Spleen (tissue), 13 donors: ENCODE measurements at places on chromosomes 12 and 14. TPM values are rescaled to one million over a fixed set of nuclear protein-coding genes. Genes with fewer than 3 reads are reported as not detected.

The IL26 gene
- total RNA-seq, result not detected

The PKP2 gene
- total RNA-seq, result 3.5 TPM

The GLIPR1L2 gene
- 3.2 TPM for total RNA-seq

The DACT1 gene
- 4.6 TPM for total RNA-seq

The ADAM21 gene
- not detected for total RNA-seq

The GALNT6 gene
- total RNA-seq, result 19.9 TPM

The KRT74 gene
- total RNA-seq, result not detected

The ZC2HC1C gene
- total RNA-seq, result 1.1 TPM

- no peaks in the 10 kb centered on the region for H3K27me3 ChIP-seq
- no peaks in the 10 kb centered on the region for H3K4me1 ChIP-seq
- no peak overlapping the region for H3K4me3 ChIP-seq
- no peak overlapping the region for H3K27ac ChIP-seq
- no peak for DNase-seq
Observed at GRCh38 chr14:89128311-89129026, 288.6 kb downstream of the FOXN3 start.

DNA sequence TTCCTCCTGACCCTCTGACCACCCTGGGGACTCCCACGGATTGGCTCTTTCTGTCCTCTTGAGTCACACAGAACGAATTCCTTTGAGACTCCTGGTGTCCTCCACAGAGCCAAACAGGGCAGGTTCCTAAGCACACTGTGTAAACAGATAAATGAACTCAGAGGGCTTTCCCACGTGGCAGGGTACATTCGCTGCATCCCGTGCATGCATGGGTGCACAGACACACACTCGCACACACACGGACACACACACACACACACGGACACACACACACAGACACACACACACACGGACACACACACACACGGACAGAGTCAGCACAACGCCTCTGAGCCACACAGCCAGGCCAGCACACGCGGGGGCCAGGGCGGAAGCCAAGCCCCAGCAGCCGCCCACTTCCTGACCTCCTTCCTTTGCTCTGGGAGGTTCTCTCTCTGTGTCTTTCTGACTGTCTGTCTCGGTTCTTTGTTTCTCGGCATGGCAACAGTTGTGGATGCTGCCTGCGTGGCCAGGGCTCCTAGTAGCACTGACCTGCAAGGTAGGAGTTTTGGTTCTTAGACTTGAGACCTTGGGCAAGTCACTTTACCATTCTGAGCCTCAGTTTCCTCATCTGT lies 706 bp downstream of the CRACR2A start:
- DNase-seq, result peak; percentile 93
- H3K4me1 ChIP-seq, result peaks cover 37% of the 10 kb centered on the region
- no peaks in the 10 kb centered on the region for H3K27me3 ChIP-seq
- peak overlapping the region; percentile 90 for H3K27ac ChIP-seq

DNA sequence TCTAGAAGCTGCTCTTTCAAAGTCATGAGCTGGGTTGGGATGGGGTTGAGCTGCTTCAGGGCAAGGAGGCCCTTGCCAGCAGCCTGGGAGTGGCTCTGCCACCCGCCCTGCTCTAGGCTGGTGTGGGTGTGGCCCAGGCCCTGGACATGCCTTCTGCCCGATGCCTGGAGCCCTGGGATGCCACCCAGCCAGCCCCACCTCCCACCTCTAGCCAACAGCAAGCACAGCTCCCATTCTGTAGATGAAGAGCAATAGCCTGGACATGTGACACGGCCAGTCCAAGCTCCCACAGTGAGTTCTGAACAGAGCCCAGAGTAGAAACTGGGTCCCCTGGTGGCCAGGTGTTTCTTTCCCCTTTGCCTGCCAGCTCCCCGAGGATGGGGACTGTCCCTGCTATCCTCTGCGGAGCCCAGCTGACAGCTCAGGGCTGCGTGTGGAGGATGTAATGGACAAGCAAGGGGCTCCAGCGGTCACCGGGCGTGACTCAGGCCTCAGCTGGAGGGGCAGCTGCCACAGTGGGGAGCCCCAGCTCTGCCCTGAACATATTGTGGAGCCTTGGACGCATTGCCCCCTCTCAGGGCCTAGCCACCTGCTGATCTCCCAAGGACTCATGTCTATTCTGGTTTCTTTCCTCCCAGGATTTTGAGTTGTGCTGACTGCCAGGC lies 165.2 kb downstream of the TSPAN9 start:
- no peaks in the 10 kb centered on the region for H3K27me3 ChIP-seq
- H3K27ac ChIP-seq, result peak overlapping the region; percentile 24
- no peak overlapping the region for H3K4me3 ChIP-seq
- H3K36me3 ChIP-seq, result no peaks in the 10 kb centered on the region
- H3K4me1 ChIP-seq, result peaks cover 4% of the 10 kb centered on the region

DNA sequence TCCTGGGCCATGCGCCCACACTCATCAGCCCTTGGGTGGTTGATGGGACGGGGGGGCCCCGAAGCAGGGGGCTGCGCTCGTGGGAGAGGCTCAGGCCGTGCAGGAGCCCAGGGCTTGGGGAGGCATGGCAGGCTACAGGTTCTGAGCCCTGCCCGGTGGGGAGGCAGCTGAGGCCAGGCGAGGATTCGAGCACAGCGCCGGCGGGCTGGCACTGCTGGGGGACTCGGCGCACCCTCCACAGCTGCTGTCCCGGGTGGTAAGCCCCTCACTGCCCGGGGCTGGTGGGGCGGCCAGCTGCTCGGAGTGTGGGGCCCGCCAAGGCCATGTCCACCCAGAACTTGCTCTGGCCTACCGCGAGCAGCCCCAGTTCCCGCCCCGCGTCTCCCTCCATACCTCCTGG lies 295.8 kb upstream of the SEL1L start:
- H3K27ac ChIP-seq, result no peak overlapping the region
- H3K4me1 ChIP-seq, result no peaks in the 10 kb centered on the region
- no peaks in the 10 kb centered on the region for H3K36me3 ChIP-seq
- no peaks in the 10 kb centered on the region for H3K27me3 ChIP-seq
- DNase-seq, result peak; percentile 72
- H3K4me3 ChIP-seq, result no peak overlapping the region

DNA sequence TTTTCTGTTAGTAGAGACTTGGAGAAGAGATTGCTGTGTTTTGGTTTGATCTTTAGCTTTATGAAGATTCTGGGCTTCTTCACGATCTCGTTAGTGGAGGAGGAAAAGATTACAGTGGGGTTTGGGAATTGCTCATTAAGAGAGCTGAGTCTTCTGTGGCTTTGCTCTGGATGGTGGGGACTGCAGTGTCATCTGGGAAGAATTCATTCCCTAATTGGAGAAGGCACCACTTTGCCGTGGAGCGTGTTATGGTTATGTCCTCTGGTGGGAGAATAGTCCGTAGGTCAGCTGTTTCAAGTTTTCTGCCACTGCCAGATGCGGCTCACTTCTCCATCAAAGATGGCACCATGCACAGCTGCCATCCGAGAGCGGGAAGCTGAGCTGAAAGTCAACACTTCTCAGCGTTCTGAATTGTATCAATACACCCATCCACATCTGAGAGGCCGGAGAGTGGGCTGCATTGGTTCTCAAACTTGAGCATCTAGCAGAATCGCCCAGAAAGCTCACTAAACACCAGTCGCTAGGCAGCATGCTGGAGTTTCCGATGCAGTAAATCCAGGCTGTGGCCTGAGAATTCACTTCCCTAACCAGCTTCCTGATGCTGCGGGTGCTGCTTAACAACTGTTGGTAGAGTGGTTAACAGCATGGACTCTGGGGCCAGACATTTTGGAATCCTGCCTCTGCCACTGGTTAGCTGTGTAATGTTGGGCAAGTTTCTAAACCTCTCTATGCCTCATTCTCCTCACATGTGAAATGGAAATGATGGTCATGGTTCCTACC lies 117.8 kb downstream of the PLXNC1 start:
- H3K36me3 ChIP-seq, result no peaks in the 10 kb centered on the region
- H3K4me1 ChIP-seq, result peaks cover 43% of the 10 kb centered on the region
- H3K27me3 ChIP-seq, result no peaks in the 10 kb centered on the region

- no peaks in the 10 kb centered on the region for H3K36me3 ChIP-seq
- H3K4me3 ChIP-seq, result no peak overlapping the region
- no peak overlapping the region for H3K27ac ChIP-seq
- H3K27me3 ChIP-seq, result no peaks in the 10 kb centered on the region
Observed at GRCh38 chr14:96198430-96199130, 6.1 kb upstream of the BDKRB2 start.

GRCh38 chr14:100680439-100681051 lies 46.1 kb upstream of the DLK1 start:
- H3K4me1 ChIP-seq, result peaks cover 14% of the 10 kb centered on the region
- peaks cover 24% of the 10 kb centered on the region for H3K27me3 ChIP-seq
- peak overlapping the region; percentile 84 for H3K27ac ChIP-seq
- no peaks in the 10 kb centered on the region for H3K36me3 ChIP-seq
- H3K4me3 ChIP-seq, result no peak overlapping the region

DNA sequence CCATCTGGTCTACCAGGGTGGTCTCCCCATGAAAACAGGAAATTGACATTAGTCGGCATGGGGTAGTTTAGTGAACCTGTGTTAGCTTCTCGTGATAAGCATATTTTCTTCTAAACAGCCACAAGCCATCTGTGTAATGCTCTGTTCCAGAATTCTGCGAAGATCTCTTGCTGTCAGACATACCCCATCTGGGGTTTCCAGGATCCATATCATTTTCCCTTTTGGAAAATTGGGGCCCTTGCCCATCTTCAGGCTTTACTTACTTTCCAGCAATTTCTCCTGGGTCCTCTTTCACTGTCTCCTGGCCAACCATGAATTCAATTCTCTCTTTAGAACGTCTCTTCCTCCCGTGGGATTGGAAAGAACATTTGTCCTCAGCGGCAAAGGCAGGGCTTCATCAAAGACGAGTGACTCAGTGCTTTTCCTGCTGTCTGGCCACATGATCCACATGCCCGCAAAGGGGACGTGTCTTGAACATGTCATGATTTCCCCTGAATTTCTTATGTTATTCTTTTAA lies 21.4 kb upstream of the NCOR2 start:
- no peaks in the 10 kb centered on the region for H3K36me3 ChIP-seq
- no peak for DNase-seq
- no peaks in the 10 kb centered on the region for H3K27me3 ChIP-seq
- H3K4me1 ChIP-seq, result peaks cover 3% of the 10 kb centered on the region
- no peak overlapping the region for H3K27ac ChIP-seq
- no peak overlapping the region for H3K4me3 ChIP-seq

DNA sequence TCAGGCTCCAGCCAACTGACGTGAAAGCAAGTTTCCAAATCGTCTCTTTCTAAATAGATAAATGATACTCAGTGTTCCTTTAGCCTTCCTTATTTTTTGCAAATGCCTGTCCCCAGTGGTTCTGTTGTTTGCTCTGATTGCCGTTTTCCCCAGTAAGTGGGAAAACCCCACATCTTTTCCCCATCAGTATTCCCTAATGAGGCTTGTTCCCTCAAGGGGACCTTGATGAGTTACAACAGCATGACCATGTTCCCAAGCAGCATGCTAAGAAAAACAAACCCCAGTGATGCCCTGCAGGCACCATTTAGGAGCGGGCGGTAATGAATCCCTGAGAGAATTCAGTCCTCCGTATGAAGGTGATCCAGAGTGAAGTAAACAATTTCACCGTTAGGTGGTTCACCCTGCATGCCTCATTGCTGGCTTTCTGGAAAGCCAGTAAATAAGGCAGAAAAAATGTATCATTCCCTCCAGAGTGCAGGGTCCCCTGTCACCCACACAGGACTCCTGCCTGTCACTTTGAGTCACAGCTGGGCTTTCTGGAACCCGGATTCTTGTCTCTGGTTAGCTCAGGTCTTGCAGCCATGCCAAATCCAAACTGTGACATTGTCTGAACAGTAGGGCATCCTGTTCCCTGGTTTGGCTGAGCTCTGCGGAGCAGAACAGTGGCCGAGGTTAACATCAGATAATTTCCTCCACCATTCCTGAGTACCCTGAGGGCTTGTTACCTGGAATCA lies 222.6 kb downstream of the RGS6 start:
- H3K4me3 ChIP-seq, result no peak overlapping the region
- H3K36me3 ChIP-seq, result no peaks in the 10 kb centered on the region
- DNase-seq, result no peak
- H3K27ac ChIP-seq, result no peak overlapping the region

- no peaks in the 10 kb centered on the region for H3K4me1 ChIP-seq
- no peak overlapping the region for H3K27ac ChIP-seq
- H3K4me3 ChIP-seq, result no peak overlapping the region
- H3K27me3 ChIP-seq, result no peaks in the 10 kb centered on the region
- no peaks in the 10 kb centered on the region for H3K36me3 ChIP-seq
- DNase-seq, result no peak
Observed at GRCh38 chr12:39341761-39342160, 101.2 kb downstream of the KIF21A start.

GRCh38 chr14:105878125-105878524 lies 351.7 kb downstream of the TMEM121 start:
- H3K36me3 ChIP-seq, result no peaks in the 10 kb centered on the region
- H3K27ac ChIP-seq, result no peak overlapping the region
- H3K27me3 ChIP-seq, result peaks cover 13% of the 10 kb centered on the region

- peak overlapping the region; percentile 97 for H3K27ac ChIP-seq
- no peaks in the 10 kb centered on the region for H3K27me3 ChIP-seq
- DNase-seq, result peak; percentile 71
- no peak overlapping the region for H3K4me3 ChIP-seq
- H3K36me3 ChIP-seq, result no peaks in the 10 kb centered on the region
- H3K4me1 ChIP-seq, result peaks cover 99% of the 10 kb centered on the region
Observed at GRCh38 chr14:73749706-73750530, 35.7 kb upstream of the PNMA1 start.

GRCh38 chr14:23568021-23568599 lies 519 bp upstream of the AP1G2 start:
- H3K27ac ChIP-seq, result peak overlapping the region; percentile 84
- no peaks in the 10 kb centered on the region for H3K27me3 ChIP-seq
- DNase-seq, result no peak
- peak overlapping the region; percentile 67 for H3K4me3 ChIP-seq
- H3K36me3 ChIP-seq, result peaks cover 18% of the 10 kb centered on the region

DNA sequence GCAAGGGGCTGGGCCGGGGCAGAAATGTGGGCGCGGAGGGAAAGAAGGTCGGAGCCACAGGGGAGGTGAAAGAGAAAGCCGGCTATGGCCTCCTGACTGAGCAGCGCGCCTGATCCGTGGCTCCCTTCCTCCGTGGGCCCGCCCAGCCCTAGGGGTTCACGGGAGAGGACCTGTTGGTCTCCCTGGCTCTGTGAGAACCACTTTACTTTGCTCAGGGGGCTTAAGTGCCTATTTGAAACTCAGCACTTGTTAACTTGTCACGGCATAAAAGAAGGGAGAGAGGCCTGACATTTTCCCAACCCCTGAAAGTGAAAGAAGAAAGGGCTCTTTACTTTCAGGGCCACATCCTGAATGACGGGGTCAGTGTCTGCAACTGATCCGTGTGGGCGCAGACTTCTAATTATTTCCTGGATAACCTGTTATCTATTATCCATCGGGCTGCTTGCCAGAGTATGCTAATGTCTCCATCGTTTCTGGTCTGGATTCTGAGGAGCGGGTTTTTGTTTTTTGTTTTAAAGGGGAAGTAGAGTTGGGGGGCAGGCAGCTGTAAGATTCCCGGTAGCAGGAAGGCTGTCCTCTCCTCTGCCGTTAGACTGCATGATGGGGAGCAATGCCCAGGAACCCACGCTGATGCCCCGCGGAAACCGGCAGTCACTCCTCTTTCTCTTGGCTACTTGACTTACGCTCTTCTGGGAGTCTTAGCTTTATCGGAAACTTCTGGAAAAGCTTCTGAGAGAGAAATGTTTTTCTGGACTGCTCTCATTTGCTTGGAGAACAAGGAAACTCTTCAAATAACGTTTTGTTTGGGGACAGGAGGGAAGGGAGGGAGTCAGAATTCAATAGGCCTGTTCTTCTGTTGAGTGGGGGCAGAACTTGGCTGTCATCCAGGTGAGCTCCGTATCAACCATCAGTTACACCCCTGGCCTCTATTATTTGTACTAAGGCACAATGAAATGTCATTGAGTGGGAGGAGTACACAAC lies 127.7 kb upstream of the MAX start:
- H3K27me3 ChIP-seq, result no peaks in the 10 kb centered on the region
- peak overlapping the region; percentile 20 for H3K4me3 ChIP-seq
- H3K4me1 ChIP-seq, result peaks cover 15% of the 10 kb centered on the region
- no peaks in the 10 kb centered on the region for H3K36me3 ChIP-seq
- peak overlapping the region; percentile 83 for H3K27ac ChIP-seq
- peak; percentile 85 for DNase-seq
